ENCODE measurements at places on chromosomes 13 and 19. TPM values are rescaled to one million over a fixed set of nuclear protein-coding genes. Genes with fewer than 3 reads are reported as not detected.

GRCh38 chr13:100089465-100090032, 656 bp downstream of the PCCA start:
- no peak for DNase-seq

DNA sequence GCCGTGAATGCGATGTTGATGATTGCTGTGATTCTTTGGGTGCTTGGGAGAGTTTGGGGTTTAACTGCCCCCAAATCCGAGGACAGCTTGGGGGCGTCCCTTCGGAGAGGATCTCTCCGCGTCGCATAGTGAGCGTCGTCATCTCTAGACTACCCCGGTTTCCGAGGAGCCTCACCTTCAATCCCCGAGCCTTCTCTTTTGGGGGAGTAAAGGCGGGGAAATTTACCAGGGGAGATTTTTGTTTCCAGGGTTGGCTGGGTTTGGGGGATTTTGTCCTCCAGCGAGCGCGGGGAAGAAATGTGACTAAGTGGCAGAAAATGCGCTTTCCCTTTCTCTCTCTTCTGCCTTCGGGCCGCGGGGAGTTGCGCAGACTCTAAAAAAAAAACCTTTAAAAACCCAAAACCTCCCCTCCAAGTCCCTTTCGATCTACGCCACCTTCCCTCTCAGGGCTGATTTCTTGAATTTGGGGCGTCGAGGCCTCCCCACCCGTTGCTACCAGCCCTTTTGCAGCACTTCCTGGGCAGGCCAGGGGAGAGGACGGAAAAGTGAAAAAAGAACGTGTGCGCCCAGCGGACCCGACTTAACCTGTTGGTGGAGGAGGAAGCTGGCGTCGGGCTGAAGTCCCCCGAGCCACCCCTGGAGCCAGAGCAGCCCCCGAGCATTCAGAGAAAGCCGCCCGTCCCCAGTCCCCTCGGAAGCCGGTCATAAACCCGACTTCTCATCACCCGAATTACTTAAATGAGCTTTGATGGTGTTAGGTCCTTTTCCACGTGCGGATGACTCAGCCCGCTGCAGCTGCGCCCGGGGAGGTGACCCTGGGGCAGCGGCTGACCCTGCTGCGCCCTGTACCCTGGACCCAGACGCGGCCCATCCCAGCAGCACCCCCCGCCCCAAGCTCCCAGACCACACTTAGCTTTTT, 17.7 kb downstream of the NFIX start:
- no peak for DNase-seq

DNA sequence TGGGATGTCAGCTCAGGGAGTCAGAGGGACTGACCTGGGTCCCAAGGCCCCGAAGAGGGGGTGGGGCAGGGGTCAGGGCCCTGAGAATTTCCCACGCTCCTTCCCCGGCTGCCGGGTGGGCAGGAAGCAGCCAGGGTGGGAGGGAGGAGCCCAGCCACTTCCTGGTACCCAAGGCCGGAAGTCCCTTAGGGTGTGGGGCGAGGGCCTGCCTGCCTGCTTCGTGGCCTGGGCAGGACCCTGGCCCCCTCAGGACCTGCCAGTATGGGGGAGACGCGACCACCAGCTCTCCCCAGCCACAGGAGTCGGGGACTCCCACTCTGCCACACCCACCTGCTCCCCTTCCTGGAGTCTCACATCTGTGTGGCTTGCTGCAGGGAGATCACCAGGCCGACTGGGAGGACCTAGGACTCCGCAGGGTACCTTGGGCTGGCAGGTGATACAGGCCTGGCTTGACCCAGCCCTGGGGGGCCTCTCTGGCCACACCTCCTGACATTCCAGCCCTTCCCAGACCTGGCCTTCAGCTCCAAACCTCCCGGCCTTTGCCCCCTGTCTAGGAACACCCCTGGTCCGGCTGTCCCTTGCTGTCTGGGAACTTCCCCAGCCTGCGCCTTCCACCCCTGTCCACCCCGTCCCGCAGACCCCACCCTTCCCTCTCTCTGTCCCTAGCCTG, 9.8 kb upstream of the CIRBP start:
- no peak for DNase-seq

DNA sequence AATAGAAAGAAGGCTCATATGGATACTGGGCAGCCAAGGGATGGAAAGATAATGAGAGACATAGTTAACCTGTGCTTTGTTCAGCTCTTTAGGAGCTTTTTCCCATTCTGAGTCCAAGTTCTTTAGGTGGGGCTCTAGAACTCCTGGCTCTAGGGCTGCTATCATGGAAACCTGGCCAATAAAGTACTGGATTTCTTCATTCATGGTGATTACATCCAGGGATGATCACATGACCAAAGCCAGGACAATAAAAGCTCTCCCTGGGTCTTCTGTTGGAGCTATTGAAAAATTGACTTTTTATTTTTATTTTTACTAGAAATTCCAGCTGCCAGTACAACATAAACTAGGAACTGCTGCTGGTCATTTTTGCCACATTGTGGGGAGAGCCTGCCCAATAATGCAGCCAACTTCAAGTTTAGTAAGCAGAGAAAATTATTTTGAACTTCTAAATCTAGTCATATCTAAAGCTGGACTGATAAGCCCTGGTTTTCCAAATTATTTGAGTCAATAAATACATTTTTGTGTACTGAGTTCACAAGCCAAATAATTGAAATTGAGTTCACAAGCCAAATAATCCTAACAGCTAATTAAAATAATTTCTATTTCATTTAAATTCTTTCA, 224.9 kb upstream of the STARD13 start:
- DNase-seq = no peak

The GNA15 gene
- 1.3 TPM for polyA plus RNA-seq

The LHB gene
- polyA plus RNA-seq = 0.31 TPM

The ZNF554 gene
- polyA plus RNA-seq = 8.1 TPM

The SIPA1L3 gene
- polyA plus RNA-seq = 24.2 TPM

Measured in left renal cortex interstitium (tissue), 4 donors.